ENCODE measurements at places on chromosomes 16 and 17.
A peak's percentile ranks its signal among the peaks of the same experiment; 100 is the strongest.

- no peak for DNase-seq
Measured at GRCh38 chr17:66063686-66064085, 128.2 kb downstream of the CEP112 start.

- no peak for DNase-seq
Measured at GRCh38 chr16:15398618-15399316, 3.2 kb downstream of the MPV17L start.

DNA sequence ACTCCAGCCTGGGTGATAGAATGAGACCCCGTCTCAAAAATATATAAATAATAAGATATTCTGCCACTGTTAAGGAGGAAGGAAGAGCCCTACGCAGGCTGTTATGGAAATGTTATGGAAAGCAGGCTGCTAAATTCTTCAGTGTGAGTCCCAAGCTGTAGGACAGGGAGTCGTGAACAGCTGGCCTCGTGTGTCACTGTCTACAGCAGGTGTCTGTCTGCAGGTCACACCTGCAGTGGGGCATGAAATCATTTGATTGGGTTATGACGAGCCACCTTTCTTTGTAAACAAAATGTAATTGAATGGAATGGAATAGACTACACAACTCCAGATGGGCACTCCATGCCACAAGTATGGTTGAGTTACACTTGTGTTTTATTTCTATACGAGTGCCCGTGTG lies 15.6 kb upstream of the LITAF start:
- DNase-seq: no peak

DNA sequence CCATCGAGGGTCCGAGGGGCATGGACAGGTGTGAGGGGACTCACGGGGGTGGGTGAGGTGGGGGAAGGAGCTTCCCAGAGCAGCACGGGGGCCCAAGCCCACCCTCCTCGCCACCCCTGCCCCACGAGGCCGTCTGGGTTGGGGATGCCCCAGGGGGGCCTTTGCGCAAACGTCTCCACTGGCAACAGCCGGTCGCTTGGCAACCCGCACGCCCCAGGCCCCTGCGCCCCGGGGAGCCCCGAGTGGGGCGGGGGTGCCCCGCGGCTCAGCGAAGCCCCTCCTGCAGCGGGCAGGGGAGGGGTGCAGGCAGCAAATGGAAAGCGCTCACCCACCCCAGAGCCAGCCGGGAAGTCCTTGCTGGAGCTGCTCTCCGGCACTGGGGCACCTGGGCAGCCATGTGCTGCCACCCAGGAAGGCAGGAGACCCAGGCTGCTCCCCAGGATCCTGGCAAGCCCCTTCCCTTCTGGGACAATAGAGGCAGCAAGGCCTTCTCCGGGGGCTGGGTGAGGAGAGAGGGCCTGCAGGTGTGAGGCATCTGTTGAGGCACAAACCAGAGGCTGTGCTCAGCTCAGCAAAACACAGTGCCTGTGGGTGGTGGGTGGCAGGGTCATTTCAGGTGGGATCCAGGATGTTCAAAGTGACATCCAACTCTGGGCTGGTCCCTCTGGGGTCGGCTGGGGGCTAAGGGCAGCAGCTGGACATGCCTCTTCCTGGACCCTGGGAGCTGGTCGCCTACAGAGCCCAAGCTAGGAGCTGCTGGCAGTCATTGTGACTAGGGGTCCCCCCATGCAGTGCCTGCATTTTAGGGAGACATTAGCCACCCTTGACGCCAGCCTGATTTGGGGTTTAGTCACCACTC lies 80.9 kb upstream of the CBX4 start:
- no peak for DNase-seq

DNA sequence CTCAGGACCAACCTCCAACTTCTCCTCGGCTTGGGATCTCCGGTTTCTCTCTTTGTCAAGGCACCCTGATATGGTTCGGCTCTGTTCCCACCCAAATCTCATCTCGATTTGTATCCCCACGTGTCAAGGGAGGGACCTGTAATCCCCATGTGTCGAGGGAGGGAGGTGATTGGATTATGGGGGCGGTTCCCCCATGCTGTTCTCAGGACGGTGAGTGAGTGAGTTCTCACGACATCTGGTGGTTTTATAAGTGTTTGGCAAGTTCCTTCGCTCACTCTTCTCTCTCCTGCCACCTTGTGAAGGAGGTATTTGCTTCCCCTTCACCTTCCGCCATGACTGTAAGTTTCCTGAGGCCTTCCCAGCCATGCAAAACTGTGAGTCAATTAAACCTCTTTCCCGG lies 117.9 kb downstream of the SEC14L1 start:
- no peak for DNase-seq

DNA sequence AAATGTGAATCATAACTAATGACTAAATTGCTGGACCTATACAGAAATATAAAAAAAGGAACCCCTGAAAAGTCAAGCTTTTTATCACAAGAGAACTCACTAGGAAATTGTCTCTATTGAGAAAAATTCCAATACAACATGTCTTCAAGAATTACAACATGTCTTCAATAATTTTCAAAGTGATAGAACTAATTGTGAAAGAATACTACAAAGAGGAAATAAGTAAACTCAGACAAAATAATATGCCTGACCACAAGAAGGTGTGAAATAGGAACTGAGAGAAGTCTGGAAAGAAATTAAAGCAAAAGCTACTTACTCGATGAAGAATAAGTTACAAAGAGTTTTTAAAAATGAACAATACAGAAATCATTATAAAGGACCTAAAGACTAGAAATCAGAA lies 29.9 kb upstream of the OR1G1 start:
- DNase-seq: no peak

DNA sequence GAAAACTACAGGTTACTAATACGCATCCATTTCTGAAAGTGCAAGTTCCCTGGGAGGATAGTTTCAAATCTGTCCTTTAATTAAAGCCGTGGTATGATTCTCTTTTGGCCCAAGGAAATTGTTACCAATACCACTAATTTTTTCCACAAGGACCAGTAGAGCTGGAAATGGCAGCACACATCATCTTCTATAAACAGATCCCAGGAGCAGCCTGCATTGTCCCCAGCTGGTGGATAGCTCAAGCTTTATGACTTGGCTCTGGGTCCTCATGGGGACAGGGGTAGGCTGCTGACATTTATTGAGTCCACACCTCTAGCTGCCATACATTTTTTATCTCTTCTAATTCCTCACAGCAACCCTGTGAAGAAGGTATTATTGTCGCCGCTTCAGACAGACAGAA lies 35.8 kb upstream of the BHLHA9 start:
- no peak for DNase-seq

GRCh38 chr16:22427556-22427955 lies 53.1 kb upstream of the CDR2 start:
- DNase-seq: no peak

GRCh38 chr16:50731130-50731988 lies 10.5 kb upstream of the CYLD start:
- no peak for DNase-seq

DNA sequence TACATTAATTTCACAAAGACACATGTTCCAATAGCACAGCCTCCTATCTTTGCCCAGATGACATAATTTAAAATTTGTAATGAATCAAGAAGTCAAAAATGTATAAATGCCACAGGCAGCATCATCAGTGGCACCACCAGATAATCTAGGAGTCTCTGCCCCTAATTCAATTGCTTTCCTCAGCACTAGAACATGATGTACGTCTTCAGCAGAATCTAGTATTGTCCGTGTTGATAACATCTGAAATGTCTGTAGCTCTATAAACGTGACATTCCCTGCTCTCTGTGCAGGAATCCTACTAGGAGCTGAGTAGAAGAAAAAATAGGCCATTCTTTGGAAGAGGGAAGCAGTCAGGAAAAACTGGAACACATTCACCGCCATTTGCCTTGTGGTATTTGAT lies 21.4 kb upstream of the SLC38A8 start:
- no peak for DNase-seq

GRCh38 chr16:4283939-4284338 lies 11.1 kb upstream of the TFAP4 start:
- DNase-seq: no peak

GRCh38 chr16:82646504-82646903 lies 19.7 kb downstream of the CDH13 start:
- no peak for DNase-seq

GRCh38 chr16:66996324-66996982 lies 8.1 kb downstream of the CES4A start:
- DNase-seq: no peak

- DNase-seq: no peak
Measured at GRCh38 chr17:61457226-61457983, 5.2 kb downstream of the TBX4 start.

GRCh38 chr16:4496305-4496704 lies 20.1 kb downstream of the HMOX2 start:
- DNase-seq: no peak

DNA sequence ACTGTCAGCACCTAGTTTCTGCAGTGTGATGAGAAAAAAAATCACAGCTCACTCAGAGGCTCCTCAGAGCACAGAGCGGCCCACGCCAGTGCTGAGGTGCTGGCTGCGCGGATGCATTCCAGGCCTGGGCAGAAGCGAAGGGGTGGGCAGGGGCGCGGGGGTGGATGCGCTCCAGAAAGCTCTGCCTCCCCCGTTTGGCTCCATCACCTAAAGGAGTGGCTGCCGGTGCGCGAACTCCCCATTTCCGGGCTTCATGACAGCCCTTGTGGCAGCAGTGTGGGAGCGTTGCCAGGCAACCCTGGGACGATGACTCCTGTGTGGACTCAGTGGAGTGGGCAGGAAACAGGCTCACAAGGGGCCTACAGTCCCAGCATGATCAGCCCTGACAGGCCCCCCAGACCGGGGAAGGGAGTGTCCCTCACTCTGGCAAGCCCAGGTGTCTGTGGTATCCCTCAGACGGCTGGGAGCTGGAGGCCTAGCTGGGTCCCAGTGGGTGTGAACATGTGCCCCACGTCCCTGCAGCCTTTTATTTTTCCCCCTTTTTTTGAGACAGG lies 32.8 kb upstream of the NUDT16L1 start:
- DNase-seq: peak; percentile 84

GRCh38 chr16:3804426-3805016 lies 76.0 kb downstream of the CREBBP start:
- no peak for DNase-seq

GRCh38 chr17:82561429-82562035 lies 42.0 kb downstream of the FOXK2 start:
- no peak for DNase-seq

DNA sequence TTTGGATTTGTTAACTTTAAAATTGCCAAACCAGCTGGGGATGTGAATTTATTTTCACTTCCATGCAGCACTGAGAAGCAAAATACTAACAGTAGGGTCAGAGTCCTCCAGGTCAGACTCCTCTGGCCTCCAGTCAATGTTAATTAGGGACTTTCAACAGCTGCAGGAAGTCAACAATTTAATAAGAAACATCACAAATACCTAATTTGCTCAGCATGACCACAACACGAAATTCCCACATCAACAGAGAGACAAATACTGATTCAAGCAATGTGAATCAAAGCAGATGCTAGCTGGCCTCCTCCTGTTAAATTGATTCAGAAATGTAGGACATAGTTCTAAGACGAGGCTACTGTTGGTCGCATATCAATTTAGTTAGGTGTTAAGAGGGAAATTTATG lies 111.7 kb downstream of the ABCA8 start:
- no peak for DNase-seq

GRCh38 chr16:20614186-20615141 lies 38.3 kb upstream of the ACSM2B start:
- no peak for DNase-seq

- DNase-seq: no peak
Measured at GRCh38 chr17:62343764-62344270, 36.5 kb upstream of the EFCAB3 start.

GRCh38 chr16:85491058-85491771 lies 121.9 kb upstream of the GSE1 start:
- no peak for DNase-seq

GRCh38 chr16:1048442-1049112 lies 24.0 kb upstream of the SSTR5 start:
- no peak for DNase-seq

DNA sequence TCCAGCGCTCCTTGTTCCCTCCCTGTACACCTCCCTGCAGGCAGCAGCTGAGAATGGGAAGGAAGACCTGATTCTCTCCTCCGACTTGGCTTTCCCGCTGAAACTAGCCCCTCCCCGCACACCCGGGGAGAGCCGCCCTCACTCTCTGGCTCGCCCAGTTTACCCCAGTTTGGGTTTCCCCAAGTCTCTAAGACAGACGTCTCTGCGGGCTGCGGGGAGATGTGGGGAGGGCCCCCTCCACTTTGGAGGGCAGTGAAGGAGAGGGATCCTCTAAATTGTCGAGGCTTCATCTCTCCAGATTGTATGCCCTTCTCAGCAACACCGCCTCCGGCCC lies 797 bp downstream of the GRB7 start:
- DNase-seq: peak; percentile 39
